Activated gamma-delta T cell treated with anti-CD3 and anti-CD28 coated beads, Interleukin-2, amount 50 U/mL, for 16 hours (primary cell): ENCODE measurements at places on chromosomes 1 and 21.

DNA sequence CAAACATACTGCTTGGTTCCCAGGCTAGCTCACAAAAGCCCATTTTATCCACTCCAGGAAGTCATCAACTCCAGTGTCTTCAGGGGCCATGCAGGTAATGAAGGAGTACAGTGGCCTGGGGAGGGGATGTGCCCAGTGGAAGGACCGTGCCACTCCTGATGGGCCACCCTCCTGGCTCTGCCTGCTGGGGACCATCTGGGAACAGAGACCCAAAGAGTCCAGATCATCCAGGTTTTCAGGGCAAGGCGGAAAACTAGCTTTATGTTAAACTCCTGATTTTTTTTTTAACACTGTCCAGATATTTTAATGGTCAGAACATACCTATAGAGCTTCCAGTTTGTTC, 75.6 kb downstream of the CD46 start:
- DNase-seq: no peak

DNA sequence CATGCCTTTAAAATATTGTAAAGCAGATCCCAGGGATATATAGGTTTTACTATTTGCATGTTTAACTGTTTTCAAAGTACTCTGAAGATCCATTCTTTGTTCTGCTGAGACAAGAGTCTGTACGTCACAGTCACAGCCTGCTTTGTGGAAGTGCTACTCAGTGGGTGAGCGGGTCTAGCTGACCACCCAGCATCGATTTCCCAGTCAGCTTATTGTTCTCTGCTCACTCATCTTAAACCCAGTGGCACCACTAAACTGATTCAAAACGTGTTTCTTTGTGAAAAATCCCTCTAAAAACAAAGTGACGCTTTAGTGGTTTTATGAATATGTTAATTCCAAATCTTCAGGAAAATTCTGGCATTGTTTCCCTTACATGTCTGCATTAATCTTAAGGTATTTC, 12.4 kb downstream of the PLPP3 start:
- no peak for DNase-seq

DNA sequence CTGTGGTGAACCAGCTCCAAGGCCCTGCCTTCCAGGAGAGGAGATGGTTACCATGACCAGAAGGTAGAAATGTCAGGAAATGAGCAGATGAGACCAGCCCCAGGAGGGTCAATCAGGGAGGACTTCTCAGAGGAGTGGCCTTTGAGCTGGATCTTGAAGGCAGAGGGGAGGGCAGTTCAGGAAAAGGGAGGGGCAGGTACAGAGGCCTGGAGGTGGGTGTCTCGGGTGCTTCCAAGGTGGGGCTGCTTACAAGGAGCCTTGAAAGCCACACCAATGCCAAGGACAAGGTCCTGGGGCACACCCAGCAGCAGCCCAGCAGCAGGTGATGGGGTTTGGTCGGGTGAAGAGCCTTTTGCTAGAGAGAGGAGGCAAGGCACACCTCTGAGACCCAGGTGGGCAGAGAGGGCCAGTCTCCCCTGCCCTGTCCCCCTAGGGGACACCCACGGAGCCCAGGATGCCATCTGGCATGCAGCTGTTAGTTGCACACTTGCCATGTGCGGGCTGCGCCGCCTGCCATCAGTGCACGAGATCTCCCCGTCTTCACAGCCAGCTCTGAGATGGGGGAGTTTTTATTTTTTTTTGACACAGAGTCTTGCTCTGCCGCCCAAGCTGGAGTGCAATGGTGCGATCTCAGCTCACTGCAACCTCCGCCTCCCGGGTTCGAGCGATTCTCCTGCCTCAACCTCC, 18.5 kb downstream of the SLC66A1 start:
- DNase-seq: no peak

- no peak for DNase-seq
Measured at GRCh38 chr1:168499688-168500049, 44.1 kb downstream of the XCL2 start.

- DNase-seq: no peak
Measured at GRCh38 chr1:159079525-159079924, 3.0 kb upstream of the AIM2 start.

- DNase-seq: peak; percentile 32
Measured at GRCh38 chr1:161440312-161440894, 64.9 kb upstream of the FCGR2A start.

DNA sequence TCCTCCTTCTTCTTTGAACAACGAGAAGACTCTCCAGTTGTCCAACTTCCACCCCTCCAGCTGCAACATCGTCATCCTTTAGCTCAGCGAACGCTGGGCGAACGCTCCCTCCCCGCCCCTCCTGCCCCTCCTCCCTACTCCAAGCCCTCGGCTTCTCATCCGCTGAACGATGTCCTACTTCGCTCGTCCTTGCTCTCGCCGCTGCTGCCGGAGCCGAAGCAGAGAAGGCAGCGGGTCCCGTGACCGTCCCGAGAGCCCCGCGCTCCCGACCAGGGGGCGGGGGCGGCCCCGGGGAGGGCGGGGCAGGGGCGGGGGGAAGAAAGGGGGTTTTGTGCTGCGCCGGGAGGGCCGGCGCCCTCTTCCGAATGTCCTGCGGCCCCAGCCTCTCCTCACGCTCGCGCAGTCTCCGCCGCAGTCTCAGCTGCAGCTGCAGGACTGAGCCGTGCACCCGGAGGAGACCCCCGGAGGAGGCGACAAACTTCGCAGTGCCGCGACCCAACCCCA, at the start of gene BCAN:
BCAN (plus strand) TSS at position 357 of the 504 bp plus-strand sequence. CDS start 3,938 bp downstream, outside the sequence.
- no peak for DNase-seq

DNA sequence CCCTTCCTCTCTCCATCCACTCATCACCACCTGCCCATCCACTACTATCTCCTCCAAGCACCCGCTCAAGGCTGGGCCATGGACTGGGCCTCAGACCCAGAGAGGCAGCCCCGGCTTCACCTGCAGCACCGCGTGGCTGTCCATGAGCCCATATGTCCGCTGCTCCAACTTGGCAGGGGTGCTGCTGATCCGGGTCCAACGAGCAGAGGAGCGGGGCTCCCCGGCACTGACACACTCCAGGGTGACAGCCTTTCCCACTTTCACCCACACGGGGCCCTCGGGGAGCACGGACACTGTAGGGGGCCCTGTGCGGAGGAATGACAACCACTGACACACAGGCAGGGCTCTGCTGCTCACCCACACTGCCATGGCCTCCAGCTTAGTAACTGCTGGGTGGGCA, 28.9 kb downstream of the LDLRAD2 start:
- no peak for DNase-seq

GRCh38 chr1:159067699-159068621, 8.6 kb downstream of the AIM2 start:
- no peak for DNase-seq

DNA sequence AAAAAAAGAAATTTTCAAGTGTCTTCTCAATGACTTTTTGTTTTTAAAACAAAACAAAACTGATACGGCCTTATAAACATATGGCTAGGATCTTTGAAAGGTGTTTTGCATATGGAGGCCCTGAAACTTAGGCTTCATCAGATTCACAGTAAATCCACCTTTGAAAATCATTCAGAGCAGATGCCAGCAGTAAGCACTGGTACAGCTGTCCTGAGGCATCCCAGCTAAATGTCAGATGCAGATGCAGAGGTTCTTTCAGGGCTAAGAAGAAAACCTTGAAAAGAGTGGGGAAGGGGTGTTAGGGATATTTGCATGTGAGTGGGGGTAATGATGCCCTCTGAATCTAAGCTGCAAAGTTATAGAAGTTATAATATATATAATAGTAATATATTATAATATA, 56.2 kb upstream of the GNG12 start:
- no peak for DNase-seq

GRCh38 chr1:151867765-151868411, 14.4 kb upstream of the THEM5 start:
- DNase-seq: no peak

- DNase-seq: no peak
Measured at GRCh38 chr21:42527127-42527488, 13.5 kb downstream of the SLC37A1 start.

GRCh38 chr1:112704934-112705627, 1.8 kb downstream of the RHOC start:
- no peak for DNase-seq

DNA sequence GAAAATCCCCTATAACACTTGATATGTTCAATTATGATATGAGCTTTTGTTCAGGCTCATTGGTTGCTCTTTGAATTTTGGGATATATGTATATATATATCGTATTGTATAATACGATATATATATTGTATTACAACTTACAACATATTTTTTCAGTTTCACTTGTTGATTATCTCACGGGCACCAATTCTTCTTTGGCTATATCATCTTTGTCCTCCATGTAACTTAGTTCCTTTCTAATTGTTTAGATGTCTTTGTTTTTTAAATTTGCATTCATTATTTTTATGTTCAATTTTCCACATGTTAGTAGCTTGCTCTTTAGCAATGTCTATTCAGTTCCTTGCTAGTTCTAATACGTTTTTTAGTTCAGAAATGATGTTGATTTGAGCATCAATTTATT, 150.0 kb downstream of the BACH1 start:
- no peak for DNase-seq

DNA sequence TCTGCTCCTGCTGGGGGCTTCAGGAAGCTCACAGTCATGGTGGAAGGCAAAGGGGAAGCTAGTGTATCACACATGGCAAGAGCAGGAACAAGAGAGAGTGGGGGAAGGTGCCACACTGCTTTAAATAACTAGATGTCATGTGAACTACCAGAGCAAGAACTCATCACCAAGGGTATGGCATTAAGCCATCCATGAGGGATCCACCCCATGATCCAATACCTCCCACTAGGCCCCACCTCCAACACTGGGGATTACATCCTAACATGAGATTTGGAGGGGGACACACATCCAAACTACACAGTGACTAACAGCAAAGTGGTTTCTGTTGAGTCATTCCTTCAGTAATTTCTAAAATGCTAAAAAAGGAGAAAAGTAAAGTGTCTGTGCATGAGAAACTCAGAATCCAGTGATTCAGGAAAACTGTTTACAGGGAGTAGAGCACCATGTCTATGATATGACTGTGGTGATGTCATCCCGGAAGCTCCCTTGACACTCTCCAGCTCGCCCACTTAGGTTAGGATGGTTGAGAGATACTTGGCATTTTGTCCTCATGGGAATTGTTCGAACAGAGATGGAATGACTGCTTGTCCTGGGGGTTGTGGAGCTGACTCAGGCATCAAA, 50.3 kb downstream of the CHD1L start:
- DNase-seq: no peak

GRCh38 chr1:95734560-95734959, 500.6 kb downstream of the RWDD3 start:
- DNase-seq: no peak

GRCh38 chr21:35081861-35082260, 32.8 kb upstream of the RUNX1 start:
- DNase-seq: no peak

DNA sequence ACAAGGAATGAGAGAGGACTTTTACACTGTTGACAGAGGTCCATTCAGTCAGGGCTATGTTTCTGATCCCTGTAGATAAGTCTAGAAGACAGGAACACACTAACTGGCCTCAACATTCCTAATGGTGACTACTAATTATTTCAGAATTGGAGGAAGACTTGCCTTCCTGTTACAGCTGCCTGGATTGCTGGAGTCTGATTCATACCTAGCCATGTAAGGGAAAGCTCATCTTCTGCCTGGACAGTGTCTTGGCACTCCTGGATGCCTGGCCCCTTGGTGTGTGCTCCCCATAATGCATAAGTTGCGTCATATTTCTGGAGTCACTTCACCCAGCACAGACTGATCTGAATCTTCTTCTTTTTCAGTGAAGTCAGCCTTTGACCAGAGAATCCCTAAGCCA, 326.0 kb upstream of the RUNX1 start:
- DNase-seq: no peak

GRCh38 chr1:232554409-232554808, 75.5 kb downstream of the SIPA1L2 start:
- no peak for DNase-seq

- DNase-seq: no peak
Measured at GRCh38 chr1:228288536-228289238, 80.8 kb downstream of the OBSCN start.
